Substantia nigra (tissue), 51 donors: ENCODE measurements at places on chromosomes 7 and 10.

GRCh38 chr10:37712489-37713131, 144.8 kb downstream of the ZNF248 start:
- DNase-seq = no peak

DNA sequence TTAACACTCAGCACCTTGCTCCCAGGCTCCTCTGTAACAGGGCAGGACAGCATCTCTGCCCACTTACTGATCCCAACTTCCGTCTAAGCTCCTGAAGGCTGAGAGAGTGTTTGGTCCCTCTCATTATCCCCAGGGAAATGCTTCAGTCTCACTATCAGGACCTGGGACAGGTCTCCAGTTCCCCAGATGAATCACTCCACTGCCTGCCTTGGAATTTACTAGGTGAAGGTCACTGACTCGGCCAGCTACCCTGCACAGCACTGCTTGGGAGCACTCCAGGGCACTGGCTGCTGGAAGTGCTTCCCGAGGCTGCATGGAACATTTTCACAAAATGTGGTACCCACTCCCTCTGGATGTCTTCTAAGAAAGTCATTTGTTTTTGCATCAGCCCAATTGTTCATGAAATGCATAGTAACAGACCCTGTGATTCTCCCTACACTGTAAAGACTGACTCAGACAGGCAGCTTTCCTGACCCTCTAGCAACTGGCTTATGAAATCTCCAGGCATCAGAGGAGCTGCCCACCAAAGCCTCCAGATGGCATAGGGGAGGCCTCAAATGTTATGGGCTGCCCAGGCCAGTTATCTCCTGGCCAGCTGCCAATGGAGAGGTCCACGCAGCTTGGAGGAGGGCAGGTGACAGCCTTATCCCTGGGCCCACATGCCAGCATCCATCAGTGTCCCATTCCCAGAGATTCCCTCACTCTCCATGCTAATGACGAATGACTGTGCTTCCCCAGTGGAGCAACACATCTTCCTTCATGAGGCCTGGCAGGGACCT, 89.1 kb downstream of the GFRA1 start:
- DNase-seq = no peak

GRCh38 chr7:90660100-90660499, 64.0 kb downstream of the CDK14 start:
- DNase-seq = no peak

DNA sequence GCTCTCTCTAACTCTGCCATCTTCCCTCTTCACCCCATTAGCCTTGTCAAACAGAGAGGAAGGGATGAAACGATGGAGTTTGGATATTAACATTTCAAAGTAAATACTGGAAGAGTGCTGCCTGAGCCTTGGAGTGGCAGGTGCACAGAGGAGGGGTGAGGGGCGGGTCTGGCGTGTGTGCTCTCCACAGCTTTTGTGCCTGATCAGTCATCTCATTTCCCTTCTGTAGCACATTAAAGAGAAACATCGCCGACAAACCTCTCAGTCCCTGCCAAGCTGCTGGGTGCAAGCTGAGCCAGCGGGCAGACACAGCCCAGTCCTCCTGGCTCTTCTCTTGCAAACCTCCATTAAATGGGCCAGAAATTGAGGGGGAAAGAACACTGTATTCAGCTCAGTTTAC, 76.2 kb downstream of the SLIT1 start:
- DNase-seq = no peak

DNA sequence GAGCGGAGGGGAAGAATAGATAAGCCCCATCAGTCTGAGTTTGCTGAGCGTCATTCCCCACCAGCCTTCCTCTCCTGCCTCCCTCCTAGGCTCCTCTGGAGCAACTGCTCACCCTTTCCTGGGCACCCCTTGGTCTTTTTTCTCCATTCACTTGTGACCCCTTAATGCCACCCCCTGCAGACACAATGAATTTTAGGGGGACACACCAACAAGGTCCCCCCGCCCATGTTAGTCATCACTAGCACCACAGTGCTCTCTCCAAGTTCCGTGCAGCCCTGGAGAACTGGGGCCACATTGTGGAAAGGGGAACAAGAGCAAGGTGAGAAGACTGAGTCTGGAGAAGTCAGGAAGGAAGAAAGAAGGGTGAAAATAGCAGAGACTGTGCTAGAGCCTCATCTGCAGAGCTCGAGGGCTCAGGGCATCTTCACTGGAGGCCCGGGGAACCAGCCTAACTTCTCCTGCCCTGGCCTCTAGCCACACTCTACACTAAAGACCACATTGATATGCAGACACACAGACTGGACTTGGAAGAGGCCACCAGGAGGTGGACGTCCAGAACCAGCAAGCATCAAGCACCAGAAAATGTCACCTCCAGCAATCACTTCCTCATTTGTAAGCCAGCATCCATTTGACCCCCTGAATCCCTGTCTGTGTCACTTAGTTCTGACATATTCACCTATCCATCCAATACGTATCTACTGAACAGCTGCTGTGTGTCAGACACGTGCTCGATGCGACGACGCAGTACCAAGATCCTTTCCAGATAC, 17.5 kb downstream of the RGR start:
- DNase-seq = no peak

DNA sequence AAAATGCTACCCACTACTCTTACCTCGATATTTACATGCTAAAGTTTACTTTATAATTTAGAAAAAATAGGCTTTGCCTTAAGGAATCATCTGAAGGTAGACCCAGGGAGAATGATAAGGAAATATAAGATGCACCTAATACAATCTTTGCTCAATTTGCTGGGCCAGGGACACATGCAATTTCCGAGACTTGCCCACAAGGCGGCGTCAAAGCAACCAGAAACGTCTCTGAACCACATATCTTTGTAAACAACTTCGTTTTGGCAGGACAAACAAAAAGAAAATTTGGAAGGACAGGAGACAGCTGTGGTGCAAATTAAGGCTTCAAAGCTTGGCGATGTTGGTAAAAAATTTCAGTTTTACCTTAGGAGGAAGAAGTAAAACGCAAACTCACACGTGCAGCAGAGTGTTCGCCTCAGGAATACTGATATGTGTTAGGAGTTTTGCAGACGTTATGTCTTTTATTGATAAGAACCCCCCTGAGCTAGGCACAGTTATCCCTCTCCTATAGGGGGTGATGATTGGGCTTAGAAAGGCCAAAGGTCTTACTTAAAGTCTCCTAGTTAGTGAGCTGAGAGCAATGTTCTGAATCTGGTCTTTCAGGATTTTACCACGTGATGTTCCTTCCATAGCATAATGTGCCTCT, 134.3 kb downstream of the PRKCQ start:
- DNase-seq = peak; percentile 22

DNA sequence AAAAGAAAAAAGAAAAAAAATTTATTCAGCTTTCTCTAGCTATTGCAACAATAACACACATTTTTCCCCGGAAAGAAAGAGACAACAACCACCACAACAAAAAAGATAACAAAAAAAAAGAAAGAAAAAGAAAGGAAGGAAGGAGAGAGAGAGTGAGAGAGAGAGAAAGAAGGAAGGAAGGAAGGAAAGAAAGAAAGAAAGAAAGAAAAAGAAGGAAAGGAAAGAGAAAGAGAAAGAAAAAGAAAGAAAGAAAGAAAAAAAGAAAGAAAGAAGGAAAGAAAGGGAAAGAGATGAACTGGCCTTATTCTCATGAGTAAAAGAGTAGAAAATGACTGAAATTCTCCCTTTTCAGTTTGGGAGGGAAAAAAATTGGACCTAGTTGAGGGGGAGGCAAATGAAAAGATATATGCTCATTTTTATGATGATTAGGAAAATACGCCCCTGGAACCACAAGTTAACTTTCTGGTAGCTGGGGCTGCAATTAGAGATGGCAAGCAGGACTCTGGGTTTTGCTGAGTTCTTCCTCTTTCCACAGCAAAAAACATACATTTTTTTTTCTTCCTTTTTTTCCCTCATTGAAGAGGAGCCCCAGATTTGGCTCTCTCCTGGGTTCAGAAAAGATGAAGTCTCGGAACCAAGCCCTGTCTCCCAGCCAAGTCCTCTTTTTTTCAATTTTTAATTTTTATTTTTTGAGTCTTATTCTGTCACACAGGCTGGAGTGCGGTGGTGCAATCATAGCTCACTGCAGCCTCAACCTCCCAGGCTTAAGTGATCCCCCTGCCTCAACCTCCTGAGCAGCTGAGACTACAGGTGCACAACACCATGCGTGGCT, 12.6 kb upstream of the PRDX3 start:
- DNase-seq = no peak

DNA sequence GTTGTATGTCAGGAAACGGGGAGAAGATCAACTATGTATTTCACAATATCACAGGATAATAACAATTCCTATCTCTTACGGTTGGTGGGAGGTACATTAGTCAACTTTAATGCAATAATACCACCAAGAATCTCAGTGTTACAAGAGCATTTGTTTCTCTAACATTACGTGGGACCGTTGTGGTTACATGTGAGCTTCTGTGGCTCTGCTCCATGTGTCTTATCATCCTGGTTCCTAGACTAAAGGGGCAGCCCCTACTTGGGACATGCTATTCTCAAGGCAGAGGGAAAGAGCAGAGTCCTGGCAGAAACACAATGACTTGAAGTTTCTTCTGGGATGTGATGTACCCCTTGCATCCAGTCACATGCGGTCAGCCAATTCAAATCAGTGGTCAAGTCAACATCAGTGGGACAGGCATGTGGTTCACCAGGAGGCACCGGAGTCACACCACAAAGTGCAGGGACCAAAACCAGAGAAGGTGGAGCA, 2.5 kb upstream of the ZNF22 start:
- no peak for DNase-seq

- no peak for DNase-seq
Observed at GRCh38 chr10:31290386-31290785, 28.6 kb upstream of the ZEB1 start.

DNA sequence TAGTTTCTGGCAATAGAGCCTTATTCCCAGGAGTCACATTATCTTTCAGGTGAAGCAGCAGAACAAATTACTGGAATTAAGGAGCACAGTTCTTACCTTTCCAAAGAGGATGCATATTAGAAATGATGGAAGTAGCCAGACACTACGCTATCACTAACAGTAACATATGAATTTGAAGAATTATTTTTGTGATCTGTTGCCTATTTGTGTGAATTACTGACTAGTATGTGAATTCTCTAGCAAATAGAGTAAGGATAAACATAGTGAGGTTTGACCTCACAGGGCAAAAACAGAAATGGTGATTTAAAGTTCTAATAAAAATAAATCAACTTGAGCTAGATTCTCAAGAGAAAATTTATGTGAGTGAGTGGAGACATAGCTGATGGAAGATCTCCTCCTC, 1299.3 kb downstream of the XPNPEP1 start:
- no peak for DNase-seq

- no peak for DNase-seq
Observed at GRCh38 chr10:58107506-58107905, 160.2 kb downstream of the IPMK start.

DNA sequence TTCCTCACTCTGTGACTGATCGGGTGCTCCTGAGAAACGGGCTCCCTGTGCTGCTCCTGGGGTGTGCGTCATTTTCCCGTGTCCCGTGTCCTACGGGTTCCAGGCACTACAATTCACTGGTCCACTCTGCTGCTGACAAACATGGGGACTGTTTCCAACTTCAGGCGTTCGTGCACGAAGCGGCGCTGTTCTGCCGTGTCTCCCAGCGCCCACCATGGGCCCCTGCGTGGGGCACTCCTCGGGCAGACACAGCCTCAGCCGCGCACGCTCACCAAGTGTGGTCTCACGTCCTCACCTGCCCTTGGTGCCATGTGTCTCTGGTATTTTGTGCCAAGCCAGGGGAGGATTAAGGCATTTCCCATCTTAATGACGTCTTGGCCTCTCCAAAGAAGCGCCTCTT, 19.0 kb downstream of the GPR146 start:
- no peak for DNase-seq

- DNase-seq = peak; percentile 5
Observed at GRCh38 chr7:2063563-2064260, 169.0 kb downstream of the MAD1L1 start.

DNA sequence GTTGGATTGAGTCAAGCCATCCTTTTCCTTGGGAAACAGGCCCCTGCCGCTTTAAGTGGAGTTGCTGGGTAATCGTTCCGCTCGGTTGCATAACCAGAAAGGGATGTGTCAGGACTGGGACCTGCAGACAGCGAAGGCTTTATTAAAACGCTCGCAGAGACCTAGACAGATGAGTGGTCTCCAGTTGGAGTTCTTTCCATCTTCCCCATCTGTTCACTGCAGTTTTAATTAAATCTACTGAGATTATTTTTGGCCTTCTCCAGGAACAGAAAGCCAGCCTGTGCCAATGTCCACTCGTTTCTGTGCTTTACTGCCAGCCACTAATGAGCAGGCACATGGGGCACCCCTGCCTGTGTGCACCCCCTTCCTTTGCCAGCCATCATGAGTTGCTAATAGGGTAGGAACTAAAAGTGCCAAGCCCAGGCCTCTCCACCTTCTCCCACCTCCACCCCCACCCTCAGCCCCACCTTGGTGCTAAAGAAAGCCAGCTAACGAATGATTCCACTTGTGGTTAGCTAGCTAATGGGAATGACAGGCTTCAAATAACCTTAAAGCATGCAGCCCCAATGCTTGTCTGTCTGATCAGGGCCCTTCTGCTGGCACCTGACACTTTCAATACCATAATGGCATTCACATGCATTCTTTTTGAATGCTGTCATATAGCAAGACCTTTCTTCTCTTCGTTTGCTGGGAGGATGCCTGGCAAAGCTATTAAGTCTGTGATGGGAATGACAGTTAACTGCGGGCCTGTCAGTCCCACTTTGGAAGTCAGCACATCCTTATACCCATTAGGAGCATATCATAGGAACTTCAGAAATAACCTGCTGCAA, 556.8 kb upstream of the GALNT17 start:
- no peak for DNase-seq

DNA sequence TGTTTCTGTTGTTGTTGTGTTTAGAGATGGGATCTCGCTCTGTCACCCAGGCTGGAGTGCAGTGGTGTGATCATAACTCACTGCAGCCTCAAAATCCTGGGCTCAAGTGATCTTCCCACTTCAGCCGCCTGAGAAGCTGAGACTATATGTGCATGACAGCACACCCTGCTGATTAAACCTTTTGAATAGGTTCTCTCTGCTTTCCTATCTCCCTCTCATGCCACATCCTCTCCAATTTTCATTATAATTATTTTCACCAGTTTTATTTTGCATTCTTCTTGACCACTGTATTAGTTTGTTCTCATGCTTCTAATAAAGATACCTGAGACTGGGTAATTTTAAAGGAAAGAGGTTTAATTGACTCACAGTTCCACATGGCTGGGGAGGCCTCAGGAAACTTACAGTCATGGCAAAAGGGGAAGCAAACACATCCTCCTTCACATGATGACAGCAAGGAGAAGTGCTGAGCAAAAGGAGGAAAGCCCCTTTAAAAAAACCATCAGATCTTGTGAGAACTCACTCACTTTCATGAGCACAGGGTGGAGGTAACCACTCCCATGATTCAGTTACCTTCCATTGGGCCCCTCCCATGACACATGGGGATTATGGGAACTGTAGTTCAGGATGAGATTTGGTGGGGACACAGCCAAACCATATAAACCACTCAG, 12.9 kb downstream of the AGK start:
- no peak for DNase-seq
